ENCODE measurements at places on chromosomes 7 and 10.

- no peak for DNase-seq
Observed at GRCh38 chr10:131560706-131561355, 249.3 kb upstream of the TCERG1L start.

GRCh38 chr10:86372784-86373239, 6.2 kb upstream of the GRID1 start:
- no peak for DNase-seq

DNA sequence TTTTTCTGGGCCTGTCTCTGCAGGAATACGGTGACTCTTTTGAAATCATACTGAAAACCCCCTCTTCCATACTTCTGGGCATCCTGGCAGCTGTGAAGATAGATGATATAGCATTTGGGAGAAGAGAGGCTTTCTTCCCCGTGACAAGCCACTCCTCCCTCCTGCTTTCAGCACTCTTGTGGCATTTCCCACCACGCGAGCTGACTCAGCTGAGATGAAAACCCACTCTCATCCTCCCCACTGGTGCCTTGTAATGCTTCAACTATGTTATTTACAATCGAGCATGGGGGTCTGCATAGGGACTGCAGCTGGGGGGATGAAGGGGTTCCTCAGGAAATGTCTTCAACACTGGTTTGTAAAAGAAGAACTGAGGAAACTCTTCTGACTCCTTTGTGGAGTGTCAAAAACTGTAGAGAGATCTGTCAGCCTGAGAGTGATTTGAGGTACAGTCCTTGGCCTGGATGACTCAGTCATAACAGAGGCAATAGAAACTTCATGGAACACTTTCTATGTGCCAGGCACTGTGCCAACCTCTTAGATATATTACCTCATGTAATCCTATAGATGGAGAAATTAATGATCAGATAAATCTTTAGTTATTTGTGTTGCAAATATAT, 1.7 kb upstream of the TBATA start:
- DNase-seq: no peak

DNA sequence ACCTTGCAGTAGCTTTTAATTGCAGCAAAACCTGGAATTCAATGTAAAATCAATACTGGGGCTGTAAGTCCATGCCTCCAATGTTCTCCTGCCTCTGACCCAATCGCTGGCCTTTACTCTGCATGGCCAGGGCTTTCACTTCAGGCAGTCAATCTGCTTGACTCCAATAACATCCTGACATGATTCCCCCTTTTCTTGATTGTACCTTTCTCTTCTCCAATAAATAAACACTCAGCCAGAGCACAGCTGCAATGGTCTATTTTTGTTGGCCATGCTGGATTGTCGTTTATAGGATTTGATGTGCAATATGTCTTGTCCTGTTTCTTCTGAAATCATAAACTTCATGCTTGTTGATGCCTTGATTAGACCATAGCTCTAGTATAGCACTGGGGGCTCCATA, 97.8 kb upstream of the COL1A2 start:
- no peak for DNase-seq

GRCh38 chr10:34580643-34581042, 234.5 kb downstream of the PARD3 start:
- peak; percentile 11 for DNase-seq

- DNase-seq: no peak
Observed at GRCh38 chr7:105277341-105277740, 111.4 kb downstream of the SRPK2 start.

DNA sequence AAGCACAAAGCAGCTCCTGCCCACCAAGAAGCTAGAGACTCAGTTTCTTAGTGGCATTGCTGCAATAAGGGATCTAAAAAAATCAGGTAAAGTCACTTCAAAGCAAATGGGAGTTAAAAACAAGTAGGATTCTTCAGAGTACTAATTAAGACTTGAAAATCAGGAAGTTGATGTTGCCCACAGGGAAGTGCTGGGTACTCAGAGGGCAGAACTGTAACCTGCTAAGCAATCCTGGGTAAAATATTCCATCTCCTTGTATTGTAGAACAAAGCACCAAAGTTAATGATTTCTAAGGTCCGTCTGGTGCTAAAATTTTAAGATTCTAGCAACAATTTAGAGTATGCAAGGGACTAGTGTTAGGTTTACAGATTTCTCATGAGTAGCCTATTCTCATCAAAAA, 8.3 kb downstream of the PEX1 start:
- no peak for DNase-seq

GRCh38 chr10:132448248-132448731, 51.3 kb downstream of the PWWP2B start:
- DNase-seq: peak; percentile 70

GRCh38 chr10:60400366-60400765, 10.7 kb upstream of the ANK3 start:
- DNase-seq: no peak

DNA sequence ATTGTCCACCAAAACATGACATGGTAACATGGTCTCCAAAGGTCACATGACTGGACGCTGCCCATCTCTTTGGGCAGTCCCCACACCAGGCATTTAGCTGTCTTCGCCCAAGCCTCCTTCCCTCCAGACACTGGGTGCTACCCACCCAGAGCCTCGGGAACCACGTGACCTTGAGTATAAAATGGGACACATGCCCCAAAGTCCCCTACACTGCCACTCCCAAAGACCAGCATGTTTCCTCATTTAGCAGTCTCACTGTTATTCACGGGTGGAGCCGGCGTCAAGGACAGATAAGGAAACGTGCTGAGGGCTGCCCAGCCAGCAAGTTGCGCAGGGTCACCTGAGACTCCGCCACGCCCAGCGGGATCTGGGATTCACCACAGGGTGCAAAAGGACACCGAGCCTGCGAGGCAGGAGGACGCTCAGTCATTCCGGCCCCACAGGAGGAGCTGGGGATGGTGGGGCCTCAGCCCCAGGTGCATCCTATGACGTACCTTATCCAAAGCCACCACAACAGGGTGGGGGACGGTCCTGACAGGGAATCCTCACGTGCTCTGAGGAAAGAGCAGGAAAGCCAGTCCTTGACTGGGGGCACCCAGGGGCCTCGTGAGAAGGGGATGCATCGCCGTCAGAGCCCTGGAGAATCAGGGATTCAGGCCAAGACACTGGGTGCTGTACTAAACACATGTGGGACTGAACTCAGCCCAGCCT, 226.9 kb downstream of the TNS3 start:
- DNase-seq: no peak

DNA sequence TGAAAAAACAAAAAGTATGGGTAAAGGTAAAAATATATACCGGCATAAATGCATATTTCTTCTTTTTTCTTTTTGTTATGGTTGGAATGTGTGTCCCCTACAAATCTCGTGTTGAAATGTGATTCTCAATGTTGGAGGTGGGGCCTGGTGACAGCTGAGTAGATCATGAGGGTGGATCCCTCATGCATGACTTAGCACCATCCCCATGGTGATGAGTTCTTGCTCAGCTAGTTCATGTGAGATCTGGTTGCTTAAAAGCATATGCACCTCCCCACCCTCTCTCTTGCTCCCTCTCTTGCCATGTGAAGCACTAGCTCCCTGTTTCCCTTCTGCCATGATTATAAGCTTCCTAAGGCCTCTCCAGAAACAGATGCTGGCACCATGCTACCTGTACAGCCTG, 93.3 kb downstream of the HYCC1 start:
- DNase-seq: no peak

- DNase-seq: no peak
Observed at GRCh38 chr7:23622506-23622925, 25.3 kb downstream of the CCDC126 start.

GRCh38 chr10:132299371-132300336, 8.1 kb downstream of the STK32C start:
- no peak for DNase-seq

- no peak for DNase-seq
Observed at GRCh38 chr10:13593535-13593934, 6.8 kb downstream of the PRPF18 start.

DNA sequence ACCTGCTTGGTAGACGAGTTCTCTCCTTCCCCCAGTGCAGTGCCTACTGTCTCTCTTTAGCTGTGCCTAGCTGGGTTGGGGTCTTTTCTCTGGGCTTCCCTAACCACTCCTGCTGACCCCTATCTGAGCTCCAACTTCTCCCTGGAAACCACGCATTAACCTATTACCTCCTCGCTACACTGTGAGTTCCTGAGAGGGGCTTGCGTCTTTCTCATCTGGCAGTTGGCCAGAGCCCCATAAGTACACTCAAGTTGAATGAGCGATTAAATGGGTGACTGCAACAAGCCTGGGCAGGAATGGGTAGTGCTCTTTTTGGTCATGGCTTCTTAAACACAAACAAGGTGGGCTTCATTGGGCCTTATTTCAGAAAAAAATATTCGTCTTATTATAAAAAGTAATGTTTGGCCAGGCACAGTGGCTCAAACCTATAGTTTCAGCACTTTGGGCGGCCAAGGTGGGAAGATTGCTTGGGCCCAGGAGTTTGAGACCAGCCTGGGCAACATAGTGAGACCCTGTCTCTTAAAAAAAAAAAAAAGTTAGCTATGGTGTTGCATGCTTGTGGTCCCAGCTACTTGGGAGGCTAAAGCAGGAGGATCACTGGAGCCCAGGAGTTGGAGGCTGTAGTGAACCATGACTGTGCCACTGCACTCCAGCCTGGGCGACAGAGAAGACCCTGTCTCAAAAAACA, 41.4 kb downstream of the SYPL1 start:
- no peak for DNase-seq

GRCh38 chr10:63466144-63466935, 563 bp upstream of the JMJD1C start:
- DNase-seq: no peak

DNA sequence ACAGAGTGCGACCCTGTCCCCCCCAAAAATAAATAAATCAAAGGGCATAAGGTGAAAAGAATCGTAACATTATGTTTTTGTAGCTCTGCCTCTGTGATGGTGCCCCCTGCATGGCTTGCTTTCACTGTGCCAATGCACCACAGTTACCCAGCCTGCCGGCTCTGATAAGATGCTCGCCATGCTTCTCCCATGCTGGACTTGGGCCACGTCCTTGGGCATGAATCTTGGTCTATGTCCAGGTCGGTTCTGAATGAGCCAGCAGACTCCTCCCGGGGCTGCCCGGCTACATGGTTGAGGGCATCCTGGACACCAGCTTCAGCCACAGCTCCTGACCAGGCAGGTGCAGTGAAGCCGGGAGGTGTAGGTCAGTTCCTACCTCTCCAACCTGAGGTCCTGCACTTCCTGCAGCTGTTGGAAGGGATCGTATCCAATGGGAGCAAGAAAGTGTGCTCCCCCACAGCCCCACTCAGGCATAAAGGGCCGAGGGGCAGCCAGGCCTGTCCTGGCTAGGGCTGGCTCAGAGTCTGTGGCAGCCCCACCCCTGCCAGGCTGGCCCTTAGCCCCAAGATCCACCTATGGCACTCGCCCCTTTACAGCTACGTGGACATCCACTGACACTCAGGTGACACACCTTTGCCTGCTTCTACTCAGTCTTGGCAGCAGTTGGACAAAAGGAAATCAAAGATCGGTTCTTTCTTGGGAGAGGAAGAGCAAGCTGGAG, 34.1 kb downstream of the CHST3 start:
- no peak for DNase-seq

DNA sequence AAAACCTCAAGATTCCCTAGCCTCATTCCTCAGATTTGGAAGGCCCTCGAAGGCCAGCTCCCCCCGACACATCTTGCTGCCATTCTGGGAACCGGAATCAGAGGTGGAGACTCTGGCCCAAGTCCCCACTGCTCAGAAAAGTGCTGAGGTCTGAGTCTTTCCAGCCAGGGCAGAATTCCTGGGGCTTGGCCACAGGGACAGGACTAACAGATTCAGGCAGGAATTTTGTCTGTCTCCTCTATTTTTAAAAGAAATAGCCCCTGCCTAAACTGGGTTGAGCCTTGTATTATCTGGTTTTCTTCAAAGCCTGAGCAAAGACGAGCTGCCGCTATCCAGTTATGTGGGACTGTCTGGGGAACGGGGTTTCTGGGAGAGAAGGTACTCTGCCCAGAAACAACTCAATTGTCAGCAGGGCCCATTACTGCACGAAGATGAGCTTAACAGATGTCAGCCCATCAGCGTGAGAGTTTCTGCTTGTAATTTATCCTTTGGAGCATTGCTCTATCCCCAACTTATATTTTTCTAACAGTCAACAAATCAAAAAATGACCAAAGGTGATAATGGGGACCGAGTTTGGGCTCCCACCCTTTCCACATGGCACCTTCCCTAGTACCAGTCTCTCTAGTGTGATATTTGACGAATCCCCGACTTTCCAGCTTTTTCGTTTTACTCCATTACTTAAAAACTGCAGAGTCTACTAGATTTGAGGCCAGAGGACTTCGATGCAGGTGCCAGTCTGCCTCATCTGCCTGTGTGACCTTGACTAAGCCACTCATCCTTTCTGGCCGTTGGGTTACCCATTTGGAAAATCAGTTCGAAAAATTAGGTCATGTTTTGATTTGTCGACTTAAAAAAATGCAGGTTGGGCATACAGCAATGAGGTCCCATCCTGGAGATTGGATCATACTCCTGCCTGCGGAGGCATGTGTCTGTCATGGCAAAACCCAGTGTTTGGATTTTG, 110.9 kb downstream of the WDR11 start:
- DNase-seq: no peak
